ENCODE measurements at places on chromosomes 12 and 14.
A peak's percentile ranks its signal among the peaks of the same experiment; 100 is the strongest.

- DNase-seq, result no peak
Observed at GRCh38 chr14:36177489-36177888, 967 bp upstream of the PTCSC3 start.

GRCh38 chr14:80584744-80585505 lies 356.6 kb downstream of the CEP128 start:
- DNase-seq, result no peak

DNA sequence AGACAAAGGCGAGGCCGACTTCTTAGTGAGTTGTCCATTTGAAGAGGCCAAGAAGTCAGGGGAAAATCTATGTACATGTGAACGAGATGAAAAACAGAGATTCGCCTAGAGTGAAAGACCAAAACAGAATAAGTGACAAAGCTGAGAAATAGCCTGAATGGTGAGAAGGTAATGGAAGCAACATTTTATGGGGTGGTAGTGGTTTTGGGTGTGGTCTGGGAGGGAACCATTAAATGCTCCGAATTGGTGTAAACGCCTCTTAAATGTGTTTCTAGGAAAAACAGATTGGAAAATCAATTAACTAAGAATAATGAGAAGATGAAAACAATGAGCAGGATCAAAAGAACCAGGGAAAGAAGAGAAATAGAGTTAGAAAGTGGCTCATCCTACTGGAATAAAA lies 83.8 kb upstream of the MANSC4 start:
- no peak for DNase-seq

DNA sequence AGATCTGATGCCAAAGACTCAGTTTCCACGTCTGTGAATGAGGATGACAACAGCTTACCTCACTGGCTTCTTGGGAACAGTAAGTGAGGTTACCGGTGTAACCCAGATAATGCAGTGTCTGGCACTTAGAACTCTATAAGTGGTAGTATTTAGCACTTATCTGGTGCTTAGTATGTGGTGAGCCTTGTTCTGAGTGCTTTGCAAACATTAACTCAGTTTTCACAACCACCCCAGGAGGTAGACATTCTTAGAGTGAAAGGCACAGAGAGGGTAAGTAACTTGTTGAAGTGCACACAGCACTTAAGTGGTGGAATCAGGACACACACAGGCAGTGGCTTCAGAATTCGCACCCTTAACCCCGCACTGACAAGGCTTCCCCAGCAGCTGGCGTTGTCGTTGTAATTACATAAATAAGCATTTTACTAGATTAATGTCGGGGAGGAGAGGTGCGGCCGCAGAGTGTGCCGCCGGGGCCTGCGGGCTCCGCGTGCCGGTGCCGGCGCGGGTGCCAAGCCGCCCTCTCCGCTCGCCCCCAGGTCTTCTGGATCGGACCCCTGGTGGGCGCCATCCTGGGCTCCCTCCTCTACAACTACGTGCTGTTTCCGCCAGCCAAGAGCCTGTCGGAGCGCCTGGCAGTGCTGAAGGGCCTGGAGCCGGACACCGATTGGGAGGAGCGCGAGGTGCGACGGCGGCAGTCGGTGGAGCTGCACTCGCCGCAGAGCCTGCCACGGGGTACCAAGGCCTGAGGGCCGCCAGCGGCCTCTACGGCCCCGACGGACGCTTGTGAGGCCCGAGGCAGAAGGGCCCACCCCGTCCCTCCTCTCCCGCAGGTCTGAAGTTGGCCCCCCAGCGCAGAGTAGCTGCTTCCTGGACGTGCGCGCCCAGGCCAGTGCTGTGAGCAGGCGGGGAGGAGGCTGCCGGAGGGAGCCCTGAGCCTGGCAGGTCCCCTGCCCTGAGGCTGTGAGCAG lies 4.6 kb downstream of the AQP2 start:
- no peak for DNase-seq

- no peak for DNase-seq
Observed at GRCh38 chr12:7078163-7078562, 14.1 kb downstream of the C1R start.

GRCh38 chr12:26318661-26319068 lies 123.3 kb downstream of the SSPN start:
- no peak for DNase-seq

DNA sequence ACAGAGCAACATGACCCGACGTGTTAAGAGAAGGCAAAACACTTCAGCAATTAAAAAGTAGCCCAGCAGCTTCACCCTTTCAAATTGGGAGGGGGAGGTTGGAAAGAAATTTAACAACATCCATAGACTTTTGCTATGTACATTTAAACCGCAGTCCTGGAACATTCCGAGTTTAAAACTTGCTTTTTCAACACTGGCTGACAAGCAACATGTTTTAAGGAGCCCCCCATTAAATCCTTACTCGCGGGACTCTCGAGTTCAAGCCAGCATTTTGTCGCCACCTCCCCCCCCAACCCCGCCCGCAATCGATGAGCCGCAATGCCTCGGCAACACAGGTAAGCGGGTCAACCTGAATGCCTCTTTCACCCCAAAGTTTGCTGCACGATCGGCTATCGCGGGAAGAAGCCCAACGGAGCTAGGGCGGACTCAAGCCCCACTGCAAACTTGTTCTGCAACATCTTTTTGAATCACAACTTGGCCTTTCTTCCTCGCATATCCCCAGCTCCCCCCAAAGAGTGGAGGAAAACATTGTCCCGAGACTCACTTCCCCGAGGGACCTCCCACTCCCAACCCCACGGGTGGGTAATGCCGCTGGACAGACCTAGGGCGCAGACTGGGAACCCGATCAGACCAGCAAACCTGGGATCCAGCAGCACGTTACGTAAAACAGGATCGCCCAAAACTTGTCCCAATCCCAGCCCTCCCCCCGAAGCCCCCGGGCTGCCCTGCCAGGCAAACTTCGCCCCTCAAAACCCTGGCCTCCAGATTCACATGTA lies 777 bp downstream of the ZFP36L1 start:
- peak; percentile 46 for DNase-seq

- DNase-seq, result no peak
Observed at GRCh38 chr12:121364683-121365121, 12.5 kb upstream of the ANAPC5 start.

DNA sequence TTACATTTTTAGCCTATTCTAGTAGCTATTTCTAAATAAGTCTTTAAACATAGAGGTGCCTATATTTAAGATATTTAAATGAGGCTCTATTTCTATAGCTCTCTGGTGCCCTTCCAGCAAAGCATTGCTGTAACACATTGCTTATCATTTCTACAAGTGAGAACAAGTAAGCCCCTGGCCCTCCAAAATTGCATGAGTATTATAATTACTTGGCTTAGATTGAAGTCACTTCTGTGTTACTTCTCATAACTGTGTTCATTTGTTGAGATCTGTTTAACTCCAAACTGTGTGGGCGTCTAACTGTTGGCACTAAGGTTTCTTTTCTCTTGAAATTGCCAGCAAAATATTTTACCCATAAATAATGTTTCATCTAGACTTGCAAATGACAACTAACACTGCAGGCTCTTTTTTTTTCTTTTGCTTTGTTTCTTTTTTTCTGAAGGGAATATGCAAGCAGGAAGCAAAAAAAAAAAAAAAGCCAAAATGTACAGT lies 66.5 kb downstream of the DAD1 start:
- no peak for DNase-seq

GRCh38 chr14:77849711-77850110 lies 49.8 kb downstream of the ADCK1 start:
- DNase-seq, result no peak

DNA sequence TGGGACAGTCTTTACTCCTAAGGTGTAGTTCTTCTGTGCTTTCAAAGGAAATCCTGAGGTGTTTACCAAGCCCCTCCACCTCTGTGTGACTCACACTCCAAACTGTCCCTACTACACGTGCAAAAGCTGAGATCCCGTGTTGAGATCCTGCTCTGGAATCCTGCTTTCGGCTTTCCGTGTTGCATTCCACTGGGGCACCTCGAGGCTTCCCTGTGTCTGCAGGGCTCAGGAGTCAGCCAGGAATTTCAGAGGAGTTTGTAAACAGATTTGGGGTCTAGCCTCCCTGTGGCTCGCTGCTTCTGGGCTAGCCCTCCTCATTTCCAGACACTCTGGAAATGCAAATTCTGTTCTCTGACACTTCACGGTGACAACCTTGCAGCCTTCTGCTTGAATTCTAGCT lies 48.4 kb downstream of the CACNA2D4 start:
- no peak for DNase-seq

GRCh38 chr14:33956640-33957039 lies 5.8 kb upstream of the EGLN3 start:
- DNase-seq, result no peak

- DNase-seq, result peak; percentile 59
Observed at GRCh38 chr12:116066381-116067230, 210.9 kb downstream of the MED13L start.

DNA sequence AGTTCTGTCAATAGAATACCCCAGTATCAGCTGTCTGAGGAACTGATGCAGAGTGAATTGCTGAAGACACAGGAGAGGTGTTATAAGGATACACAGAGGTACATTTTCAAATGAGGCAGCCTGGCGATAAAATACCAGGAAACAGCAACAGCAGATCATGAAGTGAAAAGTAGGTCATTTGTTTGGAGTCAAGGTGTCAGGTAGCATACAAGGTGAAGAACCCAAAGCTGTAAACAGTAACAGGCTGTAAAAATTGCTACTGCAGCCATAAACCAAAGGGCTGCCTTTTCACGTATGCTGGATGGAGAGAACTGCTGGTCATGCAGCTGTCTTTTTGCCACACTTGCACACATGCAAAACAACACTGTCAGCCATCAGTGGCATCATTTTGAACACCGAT lies 9.3 kb upstream of the TWF1 start:
- DNase-seq, result no peak

GRCh38 chr12:117010693-117011451 lies 88.3 kb downstream of the TESC start:
- no peak for DNase-seq

GRCh38 chr12:131152587-131152986 lies 198.9 kb downstream of the ADGRD1 start:
- no peak for DNase-seq

- no peak for DNase-seq
Observed at GRCh38 chr12:45907955-45908354, 82.4 kb downstream of the SCAF11 start.

GRCh38 chr14:101073598-101073965 lies 170.1 kb upstream of the RTL1 start:
- no peak for DNase-seq

DNA sequence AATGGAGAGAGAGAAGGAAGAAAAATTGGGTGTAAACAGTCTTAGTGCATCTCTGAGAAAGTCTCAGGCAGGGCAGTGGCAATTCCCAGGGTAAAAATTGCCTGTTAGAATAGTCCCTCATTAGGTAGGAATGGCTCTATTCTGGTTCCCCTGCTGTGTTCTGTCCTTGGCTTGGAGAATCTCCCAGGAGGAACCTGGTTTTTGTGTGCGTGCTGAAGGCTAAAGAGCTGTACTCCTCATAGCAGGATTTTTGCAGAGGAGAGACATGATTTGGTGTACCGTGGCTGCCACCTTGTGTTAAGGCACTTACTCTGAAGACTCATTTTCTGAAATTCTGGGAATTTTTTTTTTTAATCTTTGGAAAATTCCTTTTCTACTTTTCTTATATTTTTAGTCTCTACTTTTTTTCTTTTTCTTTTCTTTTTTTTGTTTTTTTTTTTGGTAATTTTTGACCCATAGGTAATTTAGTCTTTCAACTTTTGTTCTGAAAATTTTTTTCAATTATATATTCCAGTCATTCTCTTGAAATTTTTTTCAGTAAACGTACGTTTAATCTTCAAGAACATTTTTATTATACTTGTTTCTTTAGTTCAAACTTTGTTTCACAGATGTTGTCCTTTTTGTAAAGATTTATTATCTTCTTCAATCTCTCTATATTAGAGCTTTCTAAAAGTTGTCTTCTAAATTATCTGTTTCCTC lies 63.8 kb downstream of the FBXO33 start:
- DNase-seq, result peak; percentile 35

DNA sequence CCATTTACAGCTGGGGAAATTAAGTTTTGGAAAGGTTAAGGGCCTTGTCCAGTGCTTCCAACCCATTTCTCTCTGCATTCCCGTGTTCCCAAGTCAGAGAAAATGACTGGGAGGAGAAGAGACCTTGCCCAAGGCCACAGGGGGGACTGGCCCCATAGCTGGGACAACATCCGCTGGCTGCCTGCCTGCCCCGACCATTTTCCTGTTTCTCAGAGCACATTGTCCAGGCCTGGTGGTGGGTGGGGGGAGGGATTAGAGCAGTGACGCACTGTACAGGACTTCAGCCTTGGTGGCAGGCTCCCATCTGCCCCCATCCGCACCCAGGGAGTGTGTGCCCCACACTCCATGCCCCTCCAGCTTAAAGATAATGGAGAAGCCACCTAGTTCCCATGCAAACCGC lies 27.7 kb downstream of the DIO3 start:
- no peak for DNase-seq

DNA sequence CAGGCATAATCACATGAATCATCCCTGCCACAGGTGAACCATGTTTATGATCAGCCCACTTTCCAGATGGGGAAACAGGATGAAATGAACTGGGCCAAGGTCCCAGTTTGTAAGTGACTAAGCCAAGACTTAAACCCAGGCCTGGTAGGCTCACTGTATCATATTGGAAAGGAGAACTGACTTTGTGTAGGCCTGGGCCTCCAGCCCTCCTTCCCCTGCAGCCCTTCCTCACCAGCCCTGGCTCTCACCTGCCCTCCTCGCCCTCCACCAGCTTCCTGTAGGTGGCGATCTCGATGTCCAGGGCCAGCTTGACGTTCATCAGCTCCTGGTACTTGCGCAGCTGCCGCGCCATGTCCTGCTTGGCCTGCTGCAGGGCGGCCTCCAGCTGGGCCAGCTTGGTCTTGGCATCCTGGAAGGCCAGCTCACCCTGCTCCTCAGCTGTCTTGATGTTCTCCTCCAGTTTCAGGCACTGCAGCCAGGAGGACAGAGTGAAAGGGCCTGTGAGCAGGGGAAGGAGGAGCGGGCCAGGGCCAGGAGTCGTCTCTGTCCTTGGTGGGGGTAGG lies 19.8 kb downstream of the KRT80 start:
- peak; percentile 46 for DNase-seq

- no peak for DNase-seq
Observed at GRCh38 chr12:70553391-70553859, 83.8 kb downstream of the PTPRB start.

Measured in stimulated activated naive CD8-positive, alpha-beta T cell treated with anti-CD3 and anti-CD28 coated beads, Interleukin-15, Interleukin-2, amounts not matched to agents 100 U/mL and 50 U/mL, for 24 hours (primary cell).